T1000 (cell line): ENCODE measurements at places on chromosomes 11 and 22.

GRCh38 chr11:133541021-133541719 lies 8.9 kb upstream of the OPCML start:
- no peak for DNase-seq

DNA sequence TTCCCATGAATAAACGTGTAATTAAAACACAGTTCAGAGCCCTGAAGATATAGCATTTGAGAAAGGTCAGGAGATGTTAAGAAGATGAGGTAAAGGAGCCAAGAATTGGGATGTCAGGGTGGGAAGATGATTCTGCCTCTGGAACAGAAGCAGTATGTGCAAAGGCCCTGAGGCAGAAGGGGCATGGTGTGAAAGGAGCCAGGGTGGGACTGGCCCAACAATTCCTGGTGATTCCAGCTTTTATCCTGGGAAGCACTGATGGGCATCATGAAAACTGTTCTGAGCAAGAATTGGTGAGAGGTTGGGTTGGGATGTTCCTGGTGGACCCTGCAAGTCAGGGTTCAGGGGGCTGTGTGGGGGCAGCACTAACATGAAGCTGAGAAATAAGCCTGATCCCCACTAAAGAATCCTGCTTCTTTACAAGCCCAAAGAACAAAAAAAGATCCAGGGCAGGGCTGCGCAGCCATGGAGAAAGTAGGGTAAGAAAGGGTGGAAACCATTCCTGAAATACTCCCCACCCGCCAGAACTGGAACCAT lies 2.5 kb upstream of the FXYD6 start:
- no peak for DNase-seq

DNA sequence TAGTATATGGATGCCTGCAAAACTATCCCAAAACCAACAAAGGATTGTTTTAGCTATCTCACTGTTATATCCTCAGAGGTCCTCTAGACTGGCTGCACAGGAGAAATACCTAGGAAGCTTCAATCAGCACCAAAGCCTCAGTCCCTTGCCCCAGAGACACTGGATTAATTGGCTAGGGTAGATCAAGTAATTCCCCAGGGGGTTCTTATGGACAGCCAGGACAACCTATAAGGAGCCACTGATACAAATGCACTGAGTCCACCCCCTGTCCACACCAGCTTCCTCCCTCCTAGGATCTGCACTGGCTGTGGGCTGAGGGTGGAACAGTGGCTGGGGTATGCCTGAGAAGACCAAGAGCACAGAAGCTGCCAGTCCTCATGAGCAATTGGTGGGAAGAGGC lies 16.3 kb downstream of the ADORA2A start:
- DNase-seq, result no peak

DNA sequence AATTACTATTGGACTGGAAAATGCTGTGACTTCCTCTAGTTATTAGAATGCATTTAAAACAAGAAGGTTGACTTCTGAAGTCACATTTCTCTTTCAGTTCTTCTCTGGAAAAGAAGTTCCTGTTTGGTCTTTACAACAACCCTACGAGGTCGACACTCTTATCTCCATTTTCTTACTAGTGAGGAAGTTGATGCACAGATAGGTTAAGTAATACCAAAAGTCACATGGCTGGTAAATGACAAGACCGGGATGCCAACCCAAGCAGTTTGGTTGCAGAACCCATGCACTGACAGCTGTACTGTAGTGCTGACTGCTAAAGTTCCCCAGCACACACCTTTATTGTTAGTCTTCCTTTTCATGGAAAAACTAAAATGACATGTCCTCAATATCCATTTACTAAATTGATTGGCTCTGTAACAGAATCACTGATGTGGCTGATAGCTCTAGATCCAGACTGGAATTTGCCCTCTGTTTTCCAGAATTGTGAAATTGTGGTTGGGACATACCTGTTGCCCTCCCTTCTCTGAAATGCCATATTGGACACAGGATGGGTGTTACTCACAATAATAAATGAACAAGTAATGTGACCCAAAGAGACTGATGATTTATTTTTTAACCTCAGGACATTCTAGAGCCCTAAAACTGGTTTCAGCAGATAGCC lies 9.4 kb upstream of the TECTA start:
- DNase-seq, result no peak

DNA sequence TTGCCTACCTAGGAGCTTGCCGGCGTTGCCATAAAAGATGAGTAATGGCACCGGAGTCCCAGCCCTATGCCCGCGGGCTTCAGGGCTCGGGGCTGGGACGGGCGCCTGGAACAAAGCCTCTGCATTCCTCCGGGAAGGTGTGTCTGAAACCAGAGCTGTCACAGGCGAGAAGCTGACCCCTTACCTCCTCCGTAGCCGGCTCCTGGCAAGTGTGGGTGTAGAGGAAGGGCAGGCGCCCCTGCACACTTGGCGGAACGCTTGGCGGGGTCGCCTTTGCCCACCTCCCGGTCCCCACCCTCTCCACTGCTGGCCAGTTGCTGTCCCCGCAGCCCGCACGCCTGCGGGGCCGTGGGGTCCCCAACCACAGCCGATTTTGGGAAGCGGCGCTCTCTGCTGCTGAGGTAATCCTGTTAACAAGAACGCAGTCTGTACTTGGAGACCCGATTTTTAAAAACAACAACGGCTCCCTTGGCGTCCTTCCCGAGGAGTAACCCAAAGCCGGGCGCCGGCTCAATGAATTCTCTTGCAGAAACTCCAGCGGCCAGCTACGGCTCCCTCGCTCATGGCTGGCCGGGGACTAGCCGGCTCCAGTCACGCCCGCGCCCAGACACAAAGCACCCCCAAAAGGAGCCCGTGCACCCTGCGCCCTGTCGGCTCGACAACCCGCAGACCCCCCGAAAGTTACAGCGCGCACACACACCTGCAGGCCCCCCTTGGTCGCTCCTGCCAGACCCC lies 89.2 kb downstream of the PLEKHA7 start:
- peak; percentile 7 for DNase-seq

DNA sequence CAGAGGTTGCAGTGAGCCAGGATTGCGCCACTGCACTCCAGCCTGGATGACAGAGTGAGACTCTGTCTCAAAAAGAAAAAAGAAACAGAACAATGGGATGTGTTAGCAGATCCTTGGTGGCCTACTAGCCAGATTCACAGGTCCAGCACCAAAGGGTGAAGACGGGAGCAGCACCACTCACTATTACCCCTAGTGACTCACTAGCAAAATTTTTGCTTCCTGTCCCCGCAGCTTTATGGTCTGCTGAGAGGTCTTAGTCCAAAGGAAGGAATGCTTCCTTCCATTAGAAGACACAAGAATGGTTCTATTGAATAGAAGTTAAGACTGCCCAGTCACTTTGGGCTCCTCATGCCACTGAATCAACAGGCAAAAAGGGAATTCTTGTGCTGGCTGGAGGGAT lies 35.9 kb upstream of the NUP50 start:
- DNase-seq, result no peak

- DNase-seq, result no peak
Measured at GRCh38 chr11:126546191-126546590, 190.7 kb downstream of the ST3GAL4 start.

DNA sequence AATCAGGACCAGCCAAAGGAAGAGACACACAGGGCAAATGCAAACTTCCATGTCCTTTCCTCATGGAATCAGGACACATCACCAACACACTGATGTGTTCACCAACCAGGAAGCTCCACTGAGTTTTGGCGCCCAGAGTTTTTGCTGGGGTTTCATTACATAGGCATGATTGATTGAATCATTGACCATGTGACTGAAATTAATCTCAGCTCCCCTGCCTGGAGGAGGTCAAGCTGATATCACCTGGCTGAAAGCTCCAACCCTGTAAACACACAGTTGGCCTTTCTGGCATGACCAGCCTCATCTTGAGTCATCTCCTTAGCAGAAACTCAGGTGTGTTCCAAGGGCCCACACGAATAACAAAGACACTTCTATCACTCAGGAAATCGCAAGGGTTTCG lies 133.2 kb downstream of the TRIM29 start:
- DNase-seq, result no peak

DNA sequence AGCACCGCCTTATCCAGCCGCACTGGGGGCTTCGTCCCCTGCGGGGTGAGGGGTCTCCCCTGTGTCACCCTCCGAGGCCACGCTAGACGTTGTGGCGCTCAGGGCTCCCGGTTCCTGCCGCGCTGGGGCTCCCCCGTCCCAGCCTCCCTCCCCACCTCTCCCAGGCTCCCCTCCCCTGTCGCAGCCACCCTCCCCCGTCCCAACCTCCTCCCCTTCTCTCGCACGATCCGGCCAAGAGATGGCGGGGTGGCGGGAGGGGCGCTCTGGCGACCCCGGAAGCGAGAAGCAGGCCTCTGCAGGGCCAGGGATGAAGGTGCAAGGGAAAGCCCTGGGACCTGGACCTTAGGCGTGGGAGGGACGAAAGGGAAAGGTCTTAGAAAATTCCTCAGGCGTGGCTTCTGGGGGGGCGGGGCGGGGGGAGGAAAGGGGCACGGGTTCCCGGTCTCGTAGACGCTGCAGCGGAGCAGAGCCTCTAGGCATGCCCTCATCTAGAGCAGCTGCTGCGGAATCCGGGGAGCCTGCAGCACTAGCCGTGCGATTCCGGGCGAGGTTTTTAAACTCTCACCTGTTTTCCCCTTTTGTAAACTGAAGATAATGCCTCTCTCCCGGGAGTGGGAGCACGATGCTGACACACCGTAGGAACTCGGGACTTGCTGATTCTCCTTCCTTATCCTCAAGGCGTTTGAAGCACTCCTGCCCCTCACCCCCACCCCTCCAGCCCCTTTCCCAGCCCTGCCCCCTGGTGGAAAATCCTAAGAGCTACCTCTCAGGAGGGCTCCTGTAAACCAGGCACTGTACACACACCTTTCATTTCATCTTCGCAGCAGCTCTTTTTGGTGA lies 14.4 kb downstream of the KCNJ5 start:
- no peak for DNase-seq

GRCh38 chr22:36349726-36350125 lies 38.0 kb downstream of the MYH9 start:
- no peak for DNase-seq

- DNase-seq, result no peak
Measured at GRCh38 chr22:41757502-41757901, 43.0 kb upstream of the CCDC134 start.

DNA sequence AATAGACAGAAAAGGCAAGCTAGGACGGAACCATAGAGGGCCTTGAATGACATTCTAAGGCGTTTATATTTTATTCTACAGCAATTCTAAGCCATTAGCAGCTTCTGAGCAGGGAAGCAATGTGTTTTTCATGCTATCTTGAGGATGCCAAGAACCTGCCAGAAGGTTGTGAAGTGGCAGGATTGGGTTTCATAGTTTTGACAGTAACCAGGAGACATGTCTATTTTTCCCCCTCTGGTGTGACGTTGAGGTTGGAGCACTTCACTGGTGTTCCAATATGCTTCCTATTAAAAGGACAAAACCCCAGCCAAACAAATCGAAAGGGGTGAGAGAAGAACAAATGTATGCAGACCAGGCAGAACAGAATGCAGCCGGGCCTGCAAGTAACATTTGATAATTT lies 148.2 kb downstream of the SPATA19 start:
- no peak for DNase-seq

DNA sequence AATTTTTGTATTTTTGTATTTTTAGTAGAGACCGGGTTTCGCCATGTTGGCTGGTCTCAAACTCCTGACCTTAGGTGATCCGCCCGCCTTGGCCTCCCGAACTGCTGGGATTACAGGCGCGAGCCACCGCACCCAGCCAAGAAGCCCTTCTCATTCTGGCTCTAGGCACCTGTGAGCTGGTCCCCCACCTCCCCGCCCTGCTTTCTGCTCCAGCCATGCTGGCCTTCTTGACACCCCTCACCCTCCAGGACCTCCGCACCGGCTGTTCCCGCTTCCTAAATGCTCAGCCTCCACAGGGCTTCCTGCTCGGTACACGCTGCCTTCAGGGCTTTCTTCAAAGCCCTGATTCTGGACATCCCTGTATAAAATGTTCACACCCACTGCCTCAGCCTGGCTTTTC lies 5.5 kb upstream of the FXYD2 start:
- no peak for DNase-seq
